ENCODE measurements at places on chromosomes 12 and 14. TPM values are rescaled to one million over a fixed set of nuclear protein-coding genes. Genes with fewer than 3 reads are reported as not detected.

GRCh38 chr14:39374851-39375250, 57.4 kb downstream of the FBXO33 start:
- no peak for DNase-seq

- DNase-seq, result no peak
These were observed 26.1 kb downstream of the JDP2 start for GRCh38 chr14:75453817-75454434.

- no peak for DNase-seq
These were observed 44.6 kb downstream of the ERO1A start for GRCh38 chr14:52650774-52651173.

DNA sequence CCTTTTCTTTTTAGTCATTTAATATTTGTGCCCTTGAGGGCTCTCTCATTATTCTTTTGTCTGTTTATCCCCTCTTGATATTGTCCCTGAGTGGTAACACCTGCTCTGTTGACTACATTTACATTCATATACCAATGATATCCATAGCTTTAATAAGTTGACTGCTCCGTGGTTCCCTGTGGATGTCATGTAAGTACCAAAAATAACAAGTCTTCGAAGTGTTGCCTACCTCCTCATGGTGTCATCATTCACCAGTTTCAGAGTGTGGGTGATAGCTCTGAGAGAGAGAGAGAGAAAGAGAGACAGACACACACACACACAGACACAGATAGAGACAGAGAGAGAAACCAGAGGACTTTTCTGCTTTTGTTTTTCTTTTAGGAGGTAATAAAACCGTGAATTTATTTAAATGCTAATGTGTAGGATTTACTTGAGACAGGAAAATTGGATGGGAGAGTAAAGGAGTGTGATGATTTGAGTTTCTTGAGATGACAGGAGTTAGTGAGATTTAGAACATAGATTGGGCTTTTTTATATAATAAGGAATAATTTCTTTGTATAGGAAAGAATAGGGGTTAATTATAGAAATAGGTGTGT, 52.2 kb downstream of the PAPOLA start:
- DNase-seq, result no peak

DNA sequence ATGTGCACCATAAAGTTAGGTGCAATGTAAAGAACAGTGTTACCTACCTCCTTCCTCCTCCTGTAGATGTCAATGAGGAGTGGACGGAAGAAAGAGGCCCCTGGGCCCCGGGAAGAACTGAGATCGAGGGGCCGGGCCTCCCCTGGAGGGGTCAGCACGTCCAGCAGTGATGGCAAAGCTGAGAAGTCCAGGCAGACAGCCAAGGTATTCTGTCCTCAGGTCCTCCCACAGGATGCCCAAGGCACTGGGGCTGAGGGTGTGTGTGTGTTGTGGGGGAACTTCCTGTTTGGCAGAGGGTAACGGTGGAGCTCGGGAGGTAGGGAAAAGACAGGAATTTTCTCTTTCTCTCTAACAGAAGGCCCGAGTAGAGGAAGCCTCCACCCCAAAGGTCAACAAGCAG, 6.4 kb downstream of the ATN1 start:
- no peak for DNase-seq

DNA sequence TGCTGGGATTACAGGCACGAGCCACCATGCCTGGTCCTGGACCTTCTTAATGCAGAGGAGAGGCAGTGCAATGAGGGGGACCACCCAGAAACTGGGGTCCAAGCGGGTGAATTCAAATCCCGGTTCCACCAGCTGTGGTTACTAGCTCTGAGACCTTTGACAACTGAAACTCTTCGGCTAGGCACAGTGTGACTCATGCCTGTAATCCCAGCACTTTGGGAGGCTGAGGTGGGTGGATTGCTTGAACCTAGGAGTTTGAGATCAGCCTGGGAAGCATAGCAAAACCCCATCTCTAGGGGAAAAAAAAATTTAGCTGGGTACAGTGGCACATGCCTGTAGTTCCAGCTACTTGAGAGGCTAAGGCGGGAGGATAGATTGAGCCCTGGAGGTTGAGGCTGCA, 5.0 kb upstream of the CD4 start:
- DNase-seq, result no peak

GRCh38 chr12:7073946-7074345, 13.4 kb downstream of the C1S start:
- no peak for DNase-seq

DNA sequence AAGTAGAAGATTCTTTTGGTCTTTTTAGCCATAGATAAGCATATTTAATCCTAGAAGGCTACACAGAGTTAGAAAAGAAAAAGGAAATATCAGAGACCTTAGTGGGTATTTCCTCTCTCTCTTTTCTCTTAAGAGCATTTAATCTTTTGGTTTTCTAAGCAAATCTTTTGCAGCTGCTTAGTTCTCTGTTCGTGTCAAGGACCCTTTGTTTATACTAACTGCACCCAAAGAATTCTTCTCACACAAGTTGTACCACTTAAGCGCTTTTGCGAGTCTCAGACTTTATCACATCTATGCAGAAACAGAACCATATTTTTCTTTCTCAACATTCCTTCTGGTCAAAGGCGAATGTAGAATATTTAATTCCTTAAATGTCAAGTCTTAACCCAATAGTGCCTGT, 17.9 kb upstream of the NID2 start:
- no peak for DNase-seq

- no peak for DNase-seq
These were observed 61.7 kb upstream of the PTHLH start for GRCh38 chr12:28034271-28034670.

- DNase-seq, result peak; percentile 80
These were observed 3.7 kb downstream of the ZFP36L1 start for GRCh38 chr14:68788996-68789820.

GRCh38 chr12:96327346-96327745, 72.9 kb downstream of the CDK17 start:
- no peak for DNase-seq

GRCh38 chr14:61132894-61133293, 148.2 kb downstream of the TMEM30B start:
- no peak for DNase-seq

DNA sequence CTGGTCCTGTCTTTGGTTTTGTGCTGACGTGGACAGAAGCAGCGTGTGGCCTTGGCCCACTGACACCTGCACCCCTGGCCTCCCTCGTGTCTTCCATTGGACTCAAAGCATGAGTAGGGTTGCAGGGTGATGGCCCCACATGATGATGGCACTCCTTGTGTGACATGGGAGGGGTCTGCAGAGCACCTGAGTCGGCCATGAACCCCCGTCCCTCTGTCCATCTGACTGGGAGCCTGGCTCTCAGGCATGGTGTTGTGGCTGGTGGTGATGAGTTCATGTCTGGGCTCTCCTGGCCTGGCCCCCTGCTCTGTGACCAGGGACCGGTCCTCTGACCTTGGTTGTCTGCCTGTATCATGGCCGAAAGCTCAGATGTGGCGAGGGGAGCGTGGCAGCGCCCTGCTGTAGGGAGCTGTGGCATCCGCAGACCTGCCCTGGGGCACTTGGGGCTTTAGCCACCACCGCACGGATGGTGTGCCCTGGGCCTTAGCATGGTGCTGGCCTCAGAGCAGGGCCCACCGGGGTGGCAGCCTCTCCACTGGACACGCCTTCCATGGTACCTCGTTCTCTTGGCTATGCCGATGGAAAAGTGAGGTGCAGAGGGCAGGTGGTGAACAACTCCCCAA, 16.7 kb downstream of the ULK1 start:
- no peak for DNase-seq

DNA sequence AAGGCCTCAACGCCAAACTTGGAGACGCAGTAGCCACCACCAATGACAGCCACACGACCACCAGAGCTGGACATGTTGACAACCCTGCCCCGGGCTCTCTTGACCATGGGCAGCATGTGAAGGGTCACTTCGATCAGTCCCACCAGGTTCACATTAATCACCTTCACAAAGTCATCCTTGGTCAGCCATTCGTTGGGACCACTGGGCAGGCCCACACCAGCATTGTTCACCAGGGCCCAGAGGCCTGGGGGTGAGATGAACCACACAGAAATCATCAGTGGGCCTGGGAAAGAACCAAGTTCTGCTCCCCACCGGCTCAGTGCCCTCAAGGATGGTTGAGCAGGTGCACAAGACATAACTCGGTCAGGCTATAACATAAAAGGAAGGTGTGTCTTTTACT, 4.0 kb downstream of the SDR9C7 start:
- DNase-seq, result no peak

DNA sequence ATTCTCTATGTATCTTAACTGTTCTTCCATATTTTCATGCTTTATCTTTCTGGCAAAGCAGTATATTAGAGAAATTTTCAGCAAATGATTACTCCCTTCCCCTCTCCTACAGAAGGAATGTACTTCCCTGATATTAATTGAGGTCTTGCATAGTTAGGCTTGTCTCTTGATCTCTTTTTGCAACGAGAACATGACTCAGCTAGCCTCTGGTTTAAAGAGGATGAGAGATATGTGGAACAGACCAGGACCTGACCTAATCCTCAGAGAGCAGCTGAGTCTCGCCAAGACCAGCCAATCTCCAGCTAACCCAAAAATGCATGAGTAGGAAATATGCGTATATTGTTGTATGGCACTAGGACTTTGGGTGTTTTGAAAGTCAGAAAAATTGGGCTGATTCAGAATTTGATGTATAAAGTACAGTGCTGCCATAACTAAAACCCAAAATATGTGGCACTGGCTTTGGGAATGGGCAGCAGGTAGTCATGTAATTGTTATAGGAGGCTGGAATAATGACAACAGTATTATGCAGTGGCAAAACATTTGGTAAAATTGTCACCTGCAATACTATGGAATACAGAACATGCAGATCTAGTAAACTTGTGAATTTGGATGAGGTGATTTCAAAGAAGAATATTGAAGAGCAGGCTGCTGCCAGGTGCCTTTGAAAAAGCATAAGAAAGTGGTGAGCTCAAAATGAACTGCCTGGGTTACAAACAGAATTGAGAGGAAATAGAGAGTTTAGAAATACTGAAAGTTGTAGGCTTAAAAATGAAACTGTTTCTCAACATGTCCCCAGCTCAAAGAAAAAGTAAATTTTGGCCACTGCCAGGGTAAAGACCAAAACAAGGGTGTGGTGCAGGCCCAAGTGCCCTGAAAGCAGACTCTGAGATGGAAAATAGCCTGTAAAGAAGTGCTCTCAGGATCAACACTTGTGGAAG, 9.3 kb upstream of the USP15 start:
- DNase-seq, result no peak

- DNase-seq, result no peak
These were observed 295.6 kb downstream of the DPF3 start for GRCh38 chr14:72598306-72598705.

GRCh38 chr14:95993768-95994592, 45.2 kb upstream of the C14orf132 start:
- no peak for DNase-seq

DNA sequence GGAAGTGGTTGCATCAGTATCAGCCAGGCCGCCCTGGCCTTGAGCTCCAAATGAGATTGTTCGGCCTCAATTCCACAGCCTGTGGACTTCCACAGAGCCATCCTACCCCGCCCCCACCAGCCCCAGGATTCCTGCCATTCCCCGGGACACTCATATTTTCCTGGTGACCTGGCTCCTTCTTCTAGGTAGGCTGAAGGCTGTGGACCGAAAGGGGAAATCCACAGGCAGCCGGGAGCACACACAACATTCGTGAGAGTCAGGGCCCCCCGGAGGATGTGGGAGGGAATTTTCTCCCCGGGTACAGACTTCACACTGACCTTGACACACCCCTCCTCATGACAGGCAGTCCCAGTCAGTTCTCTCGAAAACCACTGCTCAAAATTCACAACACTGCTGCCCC, 39.9 kb downstream of the RIN3 start:
- DNase-seq, result no peak

The PLEKHH1 gene
- polyA plus RNA-seq, result not detected

The CLEC2A gene
- polyA plus RNA-seq, result not detected

The ADAM21 gene
- 0.12 TPM for polyA plus RNA-seq

The METTL25 gene
- 11.0 TPM for polyA plus RNA-seq

The DEPDC4 gene
- not detected for polyA plus RNA-seq

The SLC39A2 gene
- not detected for polyA plus RNA-seq

The CIROP gene
- polyA plus RNA-seq, result not detected

The TULP3 gene
- polyA plus RNA-seq, result 9.7 TPM

The PAPLN gene
- 0.23 TPM for polyA plus RNA-seq

The DBX2 gene
- not detected for polyA plus RNA-seq

The TBC1D30 gene
- not detected for polyA plus RNA-seq

The TMEM19 gene
- 33.6 TPM for polyA plus RNA-seq

The OR6J1 gene
- polyA plus RNA-seq, result not detected

The EXOC3L4 gene
- not detected for polyA plus RNA-seq

The TAS2R43 gene
- polyA plus RNA-seq, result not detected

Data from CD8-positive, alpha-beta memory T cell (primary cell).